Fibroblast of the aortic adventitia (primary cell): ENCODE measurements at places on chromosomes 11 and 22. TPM values are rescaled to one million over a fixed set of nuclear protein-coding genes. Genes with fewer than 3 reads are reported as not detected.

Gene IFITM1
- total RNA-seq, result 20.9 and 24.2 TPM in 2 replicates

Gene GRAMD1B
- 3.1 and 11.0 TPM in 2 replicates for total RNA-seq

Gene DEFB131B
- total RNA-seq, result not detected in 2 replicates

Gene OR10D3
- not detected in 2 replicates for total RNA-seq

Gene OR8B12
- not detected in 2 replicates for total RNA-seq

Gene IGSF22
- not detected in 2 replicates for total RNA-seq

Gene KDELR3
- 22.1 and 183 TPM in 2 replicates for total RNA-seq

Gene PLAAT5
- 0.18 and 5.3 TPM in 2 replicates for total RNA-seq

Gene ANO3
- total RNA-seq, result 0.98 and 5.9 TPM in 2 replicates

Gene TEX54
- 0.54 TPM in 1 of 2 replicates, not detected in the other for total RNA-seq

Gene PATE2
- total RNA-seq, result 0.18 and 3.2 TPM in 2 replicates
